Activated CD4-positive, alpha-beta T cell treated with anti-CD3 and anti-CD28 coated beads, Interleukin-2, amount 10 ng/mL, durations not matched to agents 7 days and 5 days (primary cell): ENCODE measurements at places on chromosomes 2 and 18. TPM values are rescaled to one million over a fixed set of nuclear protein-coding genes. Genes with fewer than 3 reads are reported as not detected.

DNA sequence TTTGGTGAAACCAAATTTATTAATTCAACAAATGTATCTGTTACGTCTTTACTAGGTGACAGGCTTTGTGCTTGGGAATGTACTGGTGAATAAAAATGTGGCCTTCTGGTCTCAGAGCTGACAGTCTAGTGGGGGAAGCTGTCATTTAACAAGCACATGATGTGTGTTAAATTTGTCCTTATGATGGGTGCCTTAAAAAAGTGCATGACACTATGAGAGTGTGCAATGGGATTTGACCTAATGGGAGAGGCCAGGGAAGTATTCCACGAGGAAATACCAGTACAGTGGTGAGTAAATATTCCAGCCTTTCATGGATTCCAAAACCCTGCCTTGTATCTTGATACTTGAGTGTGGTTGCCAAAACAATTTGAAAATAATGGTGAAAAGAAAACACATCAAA is 308.9 kb downstream of the PLCL1 start:
- DNase-seq = no peak

- no peak for DNase-seq
These were observed 96.5 kb downstream of the NDUFA10 start for GRCh38 chr2:239928391-239929350.

DNA sequence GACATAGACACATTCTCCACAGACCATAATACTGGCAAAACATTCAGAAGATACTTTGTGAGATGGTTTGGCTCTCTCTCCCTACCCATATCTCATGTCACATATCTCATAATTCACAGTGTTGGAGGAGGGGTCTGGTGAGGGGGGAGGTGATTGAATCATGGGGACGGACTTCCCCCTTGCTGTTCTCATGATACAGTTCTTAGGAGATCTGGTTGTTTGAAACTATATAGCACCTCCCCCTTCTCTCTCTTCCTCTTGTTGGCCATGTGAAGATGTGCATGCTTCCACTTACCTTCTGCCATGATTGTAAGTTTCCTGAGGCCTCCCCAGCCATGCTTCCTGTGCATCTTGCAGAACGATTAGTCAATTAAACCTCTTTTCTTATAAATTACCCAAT is 61.1 kb downstream of the HK2 start:
- DNase-seq = no peak

DNA sequence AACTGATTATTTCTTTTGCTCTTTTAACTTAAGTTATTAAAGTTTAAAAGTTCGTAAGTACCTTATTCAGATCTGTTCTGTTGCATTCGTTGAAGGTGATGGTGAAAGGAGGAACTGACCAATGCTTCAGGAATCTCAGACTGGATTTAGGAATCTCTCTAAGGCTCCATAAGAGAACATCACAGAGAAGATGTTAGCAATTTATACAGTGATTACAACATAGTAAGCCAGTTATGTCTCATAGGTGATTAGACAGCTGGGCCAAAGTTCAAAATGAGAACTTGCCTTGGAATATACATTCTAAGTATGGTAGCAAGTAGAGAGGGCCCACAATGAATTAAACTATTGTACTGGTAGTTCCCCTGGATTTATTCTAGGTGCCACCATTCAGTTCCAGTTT is 3.2 kb downstream of the MARS2 start:
- DNase-seq = no peak

- no peak for DNase-seq
These were observed 31.3 kb upstream of the TMEM131 start for GRCh38 chr2:98026927-98027522.

DNA sequence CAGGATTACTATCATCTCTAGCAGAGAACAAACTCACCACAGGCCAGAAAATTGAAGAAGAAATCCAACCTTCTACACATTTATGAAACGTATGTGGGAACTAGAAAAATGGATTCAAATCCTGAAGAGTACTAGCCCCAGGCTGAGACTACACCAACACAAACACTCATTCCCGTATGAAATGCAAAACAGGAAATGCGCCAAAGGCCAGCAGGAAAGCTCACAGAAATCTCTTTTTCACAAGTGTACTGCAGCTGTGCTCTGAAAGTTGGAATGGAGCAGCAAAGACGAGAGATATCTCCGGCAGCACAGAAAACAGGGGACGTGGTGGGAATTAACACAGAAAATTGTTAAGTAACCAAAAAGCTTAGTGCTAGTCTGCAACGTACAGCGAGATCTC is 913.5 kb downstream of the TDRD15 start:
- no peak for DNase-seq

GRCh38 chr18:51151568-51152511 is 45.6 kb downstream of the MEX3C start:
- peak; percentile 68 for DNase-seq

- DNase-seq = no peak
These were observed 178.5 kb downstream of the ACTR3 start for GRCh38 chr2:114068438-114068837.

DNA sequence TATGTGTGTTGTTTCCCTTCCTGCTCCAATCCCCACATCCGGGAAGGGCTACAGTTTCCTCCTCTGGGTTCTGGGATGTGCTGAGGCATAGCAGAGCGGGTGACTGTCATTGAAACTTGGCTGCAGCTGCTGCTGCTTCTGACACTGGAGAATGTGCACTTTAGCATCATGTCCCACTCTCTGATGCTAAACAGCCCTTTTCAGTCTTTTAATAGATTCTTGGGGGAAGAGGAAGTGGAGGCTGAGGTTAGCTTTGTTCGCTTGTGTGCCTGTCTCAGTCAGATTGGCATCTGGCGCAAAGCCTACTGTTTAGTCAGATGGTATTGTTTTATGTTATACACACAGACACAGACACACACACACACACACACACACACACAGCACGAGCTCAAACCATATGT is 136.5 kb upstream of the RND3 start:
- no peak for DNase-seq

GRCh38 chr2:98541906-98542305 is 66.4 kb downstream of the COA5 start:
- DNase-seq = no peak

GRCh38 chr2:46296216-46296839 is 879 bp upstream of the EPAS1 start:
- DNase-seq = peak; percentile 13

DNA sequence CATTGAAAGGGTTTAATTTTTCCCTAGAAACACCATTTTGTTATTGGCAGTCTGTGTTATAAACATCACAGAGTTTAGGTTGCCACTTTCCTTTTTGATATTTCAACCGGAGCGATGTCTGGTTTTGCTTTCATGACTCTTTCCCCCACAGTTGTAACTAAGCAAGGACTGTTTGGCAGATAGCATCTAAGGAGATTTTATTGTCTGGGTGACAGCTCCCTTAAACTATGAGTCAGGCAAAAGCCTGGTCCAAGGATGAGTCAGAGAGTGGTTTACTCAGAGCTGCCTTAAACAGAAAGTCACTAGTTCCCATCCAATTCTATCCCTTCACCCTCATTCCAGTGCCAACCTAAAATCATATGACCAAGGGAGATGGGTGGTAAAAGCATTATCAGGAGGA is 341.6 kb upstream of the VWC2L start:
- no peak for DNase-seq

DNA sequence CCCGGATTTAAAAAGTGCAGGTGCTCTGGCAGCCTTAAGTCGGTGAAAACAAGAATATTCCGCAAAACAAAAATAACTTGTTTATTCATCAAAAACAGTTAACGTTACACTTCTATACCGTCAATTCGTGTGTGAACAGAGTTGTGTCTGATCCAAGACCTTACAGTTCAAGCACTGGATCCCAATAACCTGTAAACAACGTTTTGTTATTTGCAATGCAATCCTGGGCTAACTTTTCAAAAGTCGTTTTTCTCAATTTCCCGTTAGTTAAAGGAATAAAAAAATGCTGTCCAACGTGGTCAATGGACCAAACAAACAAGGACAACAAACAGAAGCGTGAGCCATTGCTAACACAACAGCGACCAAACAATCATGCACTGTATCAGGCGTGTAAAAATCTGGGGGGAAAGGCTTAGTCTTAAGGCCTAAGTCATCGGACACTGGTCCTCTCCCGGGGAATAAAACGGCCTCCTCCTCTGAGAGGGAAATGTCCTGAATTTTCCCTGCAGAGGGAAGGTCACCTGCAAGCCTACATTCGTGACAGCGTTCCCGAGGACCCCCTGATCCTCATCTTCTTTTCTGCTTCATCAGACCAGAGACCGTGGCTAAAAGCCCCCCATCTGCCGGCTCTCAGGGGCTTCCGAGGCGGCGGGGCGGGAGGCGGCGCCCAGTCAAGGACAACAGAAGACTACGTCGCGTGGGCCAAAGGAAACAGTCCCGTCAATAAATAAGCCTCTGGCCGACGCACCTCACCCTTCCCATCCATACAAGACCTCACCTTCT is 490 bp downstream of the NDUFS1 start:
- no peak for DNase-seq

DNA sequence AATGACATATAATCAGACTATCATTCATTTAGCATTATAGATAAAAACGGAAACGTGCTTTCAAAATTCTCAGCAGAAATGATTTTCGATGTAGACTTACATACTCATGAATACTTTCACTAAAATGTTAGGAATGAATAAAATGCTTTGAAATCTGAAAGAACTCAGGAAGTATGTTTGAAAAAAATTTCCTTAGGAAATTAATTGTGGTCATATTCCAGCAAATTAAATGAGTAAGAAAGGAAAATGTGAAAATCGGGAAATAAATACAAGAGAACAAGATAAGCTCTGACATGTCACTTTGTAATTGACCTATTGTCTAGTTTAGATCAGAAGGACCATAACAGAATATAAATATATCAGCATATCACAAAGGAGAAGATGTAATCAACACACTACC is 981.0 kb upstream of the CDH2 start:
- DNase-seq = no peak

GRCh38 chr2:181095486-181095885 is 115.1 kb downstream of the UBE2E3 start:
- no peak for DNase-seq

DNA sequence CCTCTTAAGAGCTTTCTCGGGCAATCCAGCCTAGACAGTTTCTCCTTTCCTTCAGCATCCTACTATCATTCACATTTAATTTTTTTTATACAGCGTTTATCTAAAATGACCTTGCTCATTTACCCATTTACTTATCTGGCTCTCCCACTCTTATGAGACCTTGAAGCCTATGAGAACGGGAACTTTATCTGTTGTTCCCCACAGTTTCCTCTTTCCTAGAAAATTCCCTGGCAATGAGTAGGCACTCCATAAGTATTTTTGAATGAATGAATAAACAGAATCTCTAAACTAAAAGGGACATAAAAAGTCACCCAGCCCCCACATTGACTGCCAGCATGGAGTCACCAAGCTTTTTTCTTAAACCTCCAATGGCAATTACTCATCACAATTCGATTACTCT is 353.2 kb downstream of the METTL4 start:
- no peak for DNase-seq

GRCh38 chr2:113091231-113091896 is 23.6 kb downstream of the IL1F10 start:
- no peak for DNase-seq

DNA sequence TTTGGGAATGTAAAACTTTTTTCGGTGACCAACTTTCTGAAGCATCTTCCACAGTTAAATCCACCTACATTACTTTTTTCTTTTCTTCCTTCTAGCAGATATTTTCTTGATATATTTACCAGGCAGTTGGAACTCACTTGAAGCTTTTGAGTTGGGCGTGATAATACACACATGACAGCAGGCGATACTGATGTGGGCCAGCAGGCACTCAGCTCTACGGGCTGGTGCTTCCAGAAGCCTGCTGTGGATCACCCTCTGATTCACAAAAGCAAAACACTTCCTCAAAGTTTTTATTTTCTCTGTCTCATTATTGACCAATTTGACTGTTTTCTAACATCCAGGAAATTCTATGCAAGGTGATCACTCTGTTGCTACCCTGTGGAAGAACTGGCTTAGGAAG is 22.9 kb downstream of the GRHL1 start:
- no peak for DNase-seq

DNA sequence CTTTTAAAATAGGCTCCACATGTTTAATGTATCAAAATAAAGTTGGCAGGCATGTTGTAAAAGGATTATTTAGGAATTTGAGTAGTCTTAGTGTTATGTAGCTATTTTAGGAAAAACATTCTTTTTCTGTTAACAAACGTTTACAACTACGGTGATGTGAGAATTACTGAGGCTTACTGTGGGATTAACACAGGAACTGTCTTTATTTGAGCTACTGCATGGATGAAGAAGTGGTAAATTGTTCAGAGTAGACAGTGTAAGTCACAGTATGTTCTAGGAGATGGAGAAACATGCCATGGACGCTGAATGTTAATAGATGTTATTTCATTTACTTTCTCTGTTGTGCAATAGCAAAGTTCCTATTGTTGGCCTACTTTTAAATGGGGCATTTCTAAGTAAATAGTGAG is 1.6 kb downstream of the PPM1B start:
- no peak for DNase-seq

DNA sequence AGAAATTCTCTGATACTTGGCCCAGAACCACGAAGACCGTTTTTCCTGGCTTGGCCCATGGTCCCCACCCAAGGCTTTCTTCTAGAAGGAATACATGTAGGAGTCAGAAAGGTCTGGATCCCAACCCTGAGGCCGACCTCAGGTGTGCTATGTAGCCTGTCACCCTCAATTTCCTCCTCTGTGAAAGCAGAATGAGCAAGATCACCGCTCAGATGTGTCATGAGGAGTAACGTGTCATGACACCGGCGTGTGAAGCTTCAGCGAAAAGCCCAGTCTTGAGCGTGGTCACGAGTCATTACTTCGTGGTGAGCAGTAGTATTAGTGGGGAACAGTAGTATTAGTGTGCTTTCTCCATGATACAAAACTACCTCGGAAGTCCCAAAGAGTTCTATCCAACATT is 103.4 kb downstream of the ALPK2 start:
- no peak for DNase-seq

ASPRV1 gene
- 0.99 TPM for total RNA-seq

TMEM17 gene
- not detected for total RNA-seq

KCNK3 gene
- total RNA-seq = not detected

INO80C gene
- 18.9 TPM for total RNA-seq

IL1F10 gene
- not detected for total RNA-seq

EHD3 gene
- 0.44 TPM for total RNA-seq

ASB18 gene
- total RNA-seq = not detected

SIX3 gene
- not detected for total RNA-seq

GDF7 gene
- total RNA-seq = not detected
